ENCODE measurements at places on chromosomes 2 and 18. TPM values are rescaled to one million over a fixed set of nuclear protein-coding genes. Genes with fewer than 3 reads are reported as not detected.

IL36A gene
- polyA plus RNA-seq, result not detected

OXER1 gene
- polyA plus RNA-seq, result 10.8 TPM

TTR gene
- 1.1 TPM for polyA plus RNA-seq

LYG2 gene
- not detected for polyA plus RNA-seq

NDC80 gene
- polyA plus RNA-seq, result 12.9 TPM

TYMS gene
- polyA plus RNA-seq, result 57.4 TPM

SERPINB12 gene
- polyA plus RNA-seq, result 0.92 TPM

SERPINB11 gene
- polyA plus RNA-seq, result not detected

FBXO36 gene
- polyA plus RNA-seq, result 2.8 TPM

MEX3C gene
- polyA plus RNA-seq, result 36.9 TPM

RETREG2 gene
- 45.9 TPM for polyA plus RNA-seq

PAIP2B gene
- polyA plus RNA-seq, result 7.3 TPM

UGT1A8 gene
- not detected for polyA plus RNA-seq

CLIP4 gene
- 14.1 TPM for polyA plus RNA-seq

CASP10 gene
- 5.8 TPM for polyA plus RNA-seq

C2orf15 gene
- polyA plus RNA-seq, result 0.28 TPM

ZC3H15 gene
- polyA plus RNA-seq, result 81.0 TPM

GAD1 gene
- polyA plus RNA-seq, result 2.5 TPM

SERPINB13 gene
- polyA plus RNA-seq, result 5.8 TPM

TPO gene
- 0.79 TPM for polyA plus RNA-seq

ASXL3 gene
- 4.4 TPM for polyA plus RNA-seq

ZNF24 gene
- 40.0 TPM for polyA plus RNA-seq

FRZB gene
- polyA plus RNA-seq, result 13.1 TPM

NTSR2 gene
- not detected for polyA plus RNA-seq

TRPM8 gene
- not detected for polyA plus RNA-seq

NYAP2 gene
- polyA plus RNA-seq, result not detected

CCT7 gene
- polyA plus RNA-seq, result 193 TPM

VAMP8 gene
- polyA plus RNA-seq, result 17.2 TPM

TANC1 gene
- 35.8 TPM for polyA plus RNA-seq

ACKR3 gene
- 17.7 TPM for polyA plus RNA-seq

SETBP1 gene
- 18.7 TPM for polyA plus RNA-seq

Measured in muscle of arm (tissue), 14 donors.